ENCODE measurements at places on chromosomes 1 and 21.
A peak's percentile ranks its signal among the peaks of the same experiment; 100 is the strongest.

GRCh38 chr1:235397733-235398132 lies 30.5 kb downstream of the TBCE start:
- DNase-seq, result no peak

- no peak for DNase-seq
These were observed 274.8 kb downstream of the PTPRC start for GRCh38 chr1:198913667-198914066.

DNA sequence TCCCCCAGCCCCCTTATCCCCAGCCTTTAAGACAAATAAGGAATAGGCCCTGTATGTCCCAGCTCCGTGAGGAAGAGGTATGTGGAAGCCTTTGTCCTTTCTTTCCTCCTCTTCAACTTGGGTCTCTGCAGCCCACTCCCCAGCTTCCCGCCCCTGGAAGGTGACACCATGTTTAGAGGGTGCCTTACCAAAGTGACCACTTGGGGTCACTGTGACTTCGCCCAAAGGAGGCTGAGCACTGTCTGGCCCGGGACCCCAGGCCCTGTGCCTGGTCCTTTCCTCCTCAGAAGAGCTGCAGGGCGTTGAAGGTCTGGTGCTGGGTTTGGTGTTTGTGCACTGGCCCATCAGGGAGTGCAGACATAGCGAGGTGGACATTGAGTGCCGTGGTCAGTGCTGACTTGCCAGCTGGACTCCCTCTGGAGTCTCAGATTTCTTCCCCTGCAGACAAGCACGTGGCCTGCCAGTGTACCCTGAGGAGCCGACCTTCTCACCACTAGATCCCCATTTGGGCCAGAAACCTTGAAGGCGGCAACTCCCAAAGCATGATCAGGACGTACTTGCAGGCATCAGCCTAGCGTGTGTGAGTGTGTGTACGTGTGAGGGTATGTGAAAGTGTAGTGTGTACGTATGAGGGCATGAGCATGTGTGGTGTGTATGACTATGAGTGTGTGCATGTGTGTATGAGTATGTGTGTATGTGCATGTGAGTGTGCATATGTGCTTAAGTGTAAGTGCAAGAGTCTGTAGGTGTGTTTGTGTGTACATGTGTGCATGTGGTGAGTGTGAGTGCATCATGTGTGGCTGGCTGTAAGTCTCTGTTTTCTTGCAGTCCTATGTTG lies 181.4 kb upstream of the KIAA0040 start:
- DNase-seq, result no peak

- DNase-seq, result no peak
These were observed 18.7 kb downstream of the C1orf198 start for GRCh38 chr1:230849451-230850224.

DNA sequence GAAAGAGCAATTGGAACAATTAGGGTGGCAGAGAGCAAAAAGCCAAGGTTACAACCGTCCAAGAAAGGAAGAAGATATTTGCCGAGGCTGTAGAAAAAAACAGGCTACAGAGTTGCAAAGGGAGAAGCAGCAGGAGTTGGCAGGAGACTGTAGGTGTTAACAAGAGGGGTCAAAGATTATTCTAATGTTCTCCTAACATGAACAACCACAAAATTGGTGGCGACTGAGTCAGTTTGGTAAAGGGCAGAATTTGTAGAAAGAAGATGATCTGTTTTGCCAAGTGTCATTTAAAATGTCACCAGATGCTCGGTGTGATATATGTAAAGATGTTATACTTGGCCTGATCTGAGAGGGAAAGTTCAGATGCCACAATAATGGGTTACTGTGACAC lies 401 bp upstream of the PRUNE1 start:
- no peak for DNase-seq

DNA sequence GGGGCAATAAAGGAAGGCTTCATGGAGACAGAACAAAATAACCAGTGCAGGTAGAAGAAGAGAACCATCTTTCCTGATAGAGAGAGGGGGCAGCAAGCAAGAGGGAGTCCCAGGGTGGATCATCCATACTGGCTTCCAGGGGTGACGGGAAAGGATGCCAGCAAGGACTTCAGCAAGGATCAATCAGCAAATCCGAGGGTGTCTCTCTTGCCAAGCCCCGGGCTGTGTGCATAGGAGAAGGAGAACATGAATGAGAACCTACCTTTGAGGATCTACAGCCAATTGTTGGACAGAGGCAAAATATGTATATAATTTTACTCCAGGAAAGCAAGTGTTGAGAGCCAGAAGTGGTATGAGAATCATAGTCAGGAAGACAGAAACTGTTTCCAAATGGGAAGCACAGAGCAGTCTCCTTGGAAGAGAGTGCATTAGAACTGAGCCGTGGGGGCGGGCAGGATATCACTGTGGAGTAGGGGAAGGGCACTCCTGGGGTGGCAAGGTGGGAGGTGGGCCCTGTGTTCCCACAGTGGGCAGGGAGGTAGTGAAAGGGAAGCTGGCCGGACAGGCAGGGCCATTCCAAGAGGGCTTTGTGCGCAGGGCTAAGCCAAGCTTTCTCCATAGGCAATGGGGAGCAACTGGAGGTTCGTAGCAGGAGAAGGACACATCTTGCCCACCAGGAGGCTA lies 1.1 kb upstream of the S100A9 start:
- DNase-seq, result no peak

- DNase-seq, result no peak
These were observed 13.8 kb downstream of the PAX7 start for GRCh38 chr1:18644446-18644845.

DNA sequence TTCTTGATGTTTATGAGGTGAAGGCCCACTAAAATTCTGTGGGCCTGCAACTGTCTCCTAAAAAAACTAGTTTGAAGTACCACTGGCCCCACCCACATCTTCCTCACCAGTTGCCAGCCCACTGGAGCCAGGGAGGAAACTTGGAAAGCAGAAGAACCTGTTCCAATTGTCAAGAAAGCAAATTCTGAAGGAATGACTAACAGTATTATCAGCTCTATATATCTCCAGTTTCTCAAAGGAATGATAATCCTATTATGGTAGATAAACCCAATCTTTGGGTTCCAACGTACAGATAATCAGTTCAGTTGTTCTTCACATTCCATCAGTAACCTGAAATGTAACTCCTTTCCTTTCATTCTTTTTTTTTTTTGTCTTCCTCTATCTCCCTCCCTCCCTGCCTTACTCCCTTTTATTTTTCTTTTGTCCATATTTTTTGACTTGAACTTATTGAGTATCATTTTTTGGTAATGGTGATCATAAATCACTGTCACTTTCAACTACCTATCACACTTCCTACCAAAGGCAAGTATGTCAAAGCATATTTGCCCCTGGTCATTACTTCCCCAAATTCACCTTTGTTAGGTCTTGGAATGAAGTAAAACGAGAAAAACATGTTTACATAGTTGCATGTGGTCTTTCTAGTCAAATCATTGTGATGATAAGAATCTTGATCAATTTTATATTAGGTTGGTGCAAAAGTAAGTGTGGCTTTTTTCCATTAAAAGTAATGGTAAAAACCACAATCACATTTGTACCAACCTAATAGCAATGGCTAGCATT lies 943.4 kb downstream of the TTLL7 start:
- no peak for DNase-seq

GRCh38 chr1:182384387-182384960 lies 7.1 kb downstream of the GLUL start:
- DNase-seq, result no peak

GRCh38 chr1:58735586-58735985 lies 35.7 kb upstream of the MYSM1 start:
- DNase-seq, result no peak

- DNase-seq, result peak; percentile 60
These were observed 10.7 kb upstream of the COL16A1 start for GRCh38 chr1:31714442-31715086.

DNA sequence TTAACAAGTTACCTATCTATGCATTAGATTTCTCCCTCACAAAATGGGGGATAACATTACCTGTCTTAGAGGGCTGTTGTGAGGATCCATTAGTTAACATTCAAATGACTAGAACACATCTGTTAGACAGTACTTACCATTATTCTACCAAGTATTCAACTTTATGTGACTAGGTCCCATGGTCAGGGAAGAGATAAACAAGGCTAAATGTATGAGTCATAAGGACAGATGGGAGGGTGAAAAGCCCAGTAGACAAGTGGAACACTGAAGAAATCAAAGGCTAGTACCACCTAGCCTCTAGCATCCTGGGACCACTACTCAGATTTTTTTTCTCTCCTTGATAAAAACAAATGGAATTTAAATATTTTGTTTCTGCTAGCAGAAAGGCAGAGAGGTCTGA lies 9.0 kb upstream of the VHLL start:
- DNase-seq, result no peak

- no peak for DNase-seq
These were observed 204.7 kb downstream of the LHX8 start for GRCh38 chr1:75338616-75339483.

DNA sequence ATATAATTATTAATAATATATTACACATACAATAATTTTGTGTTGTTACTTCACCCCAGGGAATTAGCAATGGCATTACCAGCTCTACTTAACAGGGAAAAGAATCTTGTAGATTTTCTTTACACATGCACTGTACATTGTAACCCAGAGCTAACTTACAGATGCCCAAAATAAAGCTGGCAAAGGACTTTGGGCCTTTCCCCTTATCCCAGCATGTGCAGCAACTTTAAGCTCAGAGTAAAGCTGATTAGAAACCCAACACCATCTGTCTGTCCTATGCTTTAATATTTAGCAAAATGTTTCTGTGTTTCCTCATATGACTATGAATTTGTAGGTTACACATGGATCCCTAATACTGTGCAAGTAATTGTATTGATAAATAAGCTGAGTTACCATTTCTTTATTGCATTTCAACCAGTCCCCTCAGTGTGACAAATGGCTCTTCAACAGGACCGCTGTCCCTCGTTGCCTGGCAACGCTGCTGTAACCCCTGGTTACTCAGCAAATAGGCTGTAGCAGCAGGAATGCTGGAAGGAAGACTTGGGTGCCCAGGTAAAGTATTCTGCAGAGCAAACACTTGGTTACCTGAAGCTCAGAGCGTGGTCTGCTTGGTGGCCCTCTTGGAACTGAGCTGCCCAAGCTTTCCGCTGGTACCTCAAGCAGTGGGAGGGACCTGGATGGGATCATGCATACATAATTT lies at the start of gene USH2A:
Gene USH2A, minus strand, starts transcription at position 628 of the 700 bp plus-strand sequence. CDS start 1,112 bp downstream, outside the sequence.
- no peak for DNase-seq

DNA sequence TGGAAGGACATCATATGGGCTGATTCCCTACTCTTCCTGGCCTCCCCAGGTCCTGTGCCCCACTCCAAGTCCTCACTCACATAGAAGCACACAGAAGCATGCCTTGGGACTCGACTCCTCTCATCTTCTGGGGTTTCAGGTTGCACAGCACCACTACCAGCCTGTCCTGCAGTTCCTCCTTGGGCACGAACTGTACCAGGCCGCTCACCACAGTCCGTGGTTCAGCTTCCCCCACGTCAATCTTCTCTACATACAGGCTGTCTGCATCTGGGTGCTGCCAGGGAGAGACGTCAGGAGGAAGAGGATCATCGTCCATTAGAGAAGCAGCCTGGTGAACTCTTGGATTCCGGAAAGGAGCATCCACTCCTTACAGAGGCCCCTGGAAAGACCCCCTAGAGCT lies 37.2 kb downstream of the YARS1 start:
- no peak for DNase-seq

- no peak for DNase-seq
These were observed 23.7 kb downstream of the RWDD3 start for GRCh38 chr1:95257758-95258157.

DNA sequence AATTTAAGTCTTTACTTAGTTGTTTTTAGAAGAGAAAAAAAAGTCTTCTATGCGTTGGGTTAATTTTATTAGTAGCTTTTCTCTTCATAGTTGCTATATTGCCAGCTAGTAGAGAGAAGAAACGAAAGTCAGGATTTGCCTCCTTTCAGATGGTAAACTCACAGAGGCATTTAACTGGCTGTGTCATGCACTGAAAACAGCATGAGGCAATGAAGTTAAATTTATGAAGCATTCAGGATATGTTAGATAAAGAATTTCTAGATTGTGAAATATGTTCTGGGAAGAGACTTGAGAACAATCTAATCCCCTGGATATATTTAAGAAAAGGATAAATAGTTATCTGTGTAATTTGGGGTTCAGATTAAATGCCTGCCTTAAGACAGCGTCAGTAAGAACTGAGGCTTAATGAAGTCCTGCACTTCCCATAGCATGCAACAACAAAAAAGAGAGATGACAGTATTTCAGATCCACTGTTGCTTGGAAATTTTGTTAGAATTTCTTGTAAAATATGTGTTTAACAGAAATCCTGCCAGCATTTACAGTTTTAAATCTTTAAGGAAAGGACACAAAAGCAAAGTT lies 1.7 kb downstream of the ANGPTL1 start:
- no peak for DNase-seq

- DNase-seq, result no peak
These were observed 389.3 kb downstream of the CAMTA1 start for GRCh38 chr1:7174561-7174960.

GRCh38 chr1:96782856-96783255 lies 61.3 kb downstream of the PTBP2 start:
- no peak for DNase-seq

DNA sequence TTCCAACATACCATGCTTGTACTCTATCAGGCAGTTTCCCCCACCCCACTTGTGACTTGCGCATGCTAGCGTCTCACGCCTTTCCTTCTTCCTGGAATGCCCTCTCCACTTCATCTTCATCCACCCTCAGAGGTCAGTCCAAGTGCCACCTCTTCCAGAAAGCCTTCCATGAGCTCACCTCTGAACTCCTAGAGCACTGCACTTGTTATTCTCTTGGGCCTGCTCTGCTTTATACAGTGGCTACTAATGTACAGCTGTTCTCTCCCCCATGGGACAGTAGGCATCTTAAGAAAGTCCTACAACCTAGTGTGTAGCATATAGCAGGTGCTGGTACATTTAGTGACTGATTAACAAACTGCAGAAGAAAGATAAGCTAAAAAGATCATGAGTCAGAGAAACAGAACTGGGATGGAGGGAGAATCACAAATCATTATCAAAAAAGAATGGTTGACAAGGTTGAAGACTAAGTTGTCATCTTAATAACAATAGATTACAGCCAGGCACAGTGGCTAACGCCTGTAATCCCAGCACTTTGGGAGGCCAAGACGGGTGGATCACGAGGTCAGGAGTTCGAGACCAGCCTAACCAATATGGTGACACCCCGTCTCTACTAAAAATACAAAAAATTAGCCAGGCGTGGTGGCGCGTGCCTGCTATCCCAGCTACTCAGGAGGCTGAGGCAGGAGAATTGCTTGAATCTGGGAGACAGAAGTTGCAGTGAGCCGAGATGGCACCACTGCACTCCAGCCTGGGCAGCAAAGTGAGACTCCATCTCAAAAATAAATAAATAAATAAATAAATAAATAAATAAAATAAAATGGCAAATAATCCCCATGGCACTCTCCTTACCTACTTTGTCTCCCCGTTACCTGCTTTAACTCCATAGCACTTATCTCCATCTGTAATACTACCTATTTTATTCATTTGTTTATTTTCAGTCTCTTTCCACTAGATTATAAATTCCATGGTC lies 16.3 kb upstream of the TSPAN1 start:
- DNase-seq, result no peak

DNA sequence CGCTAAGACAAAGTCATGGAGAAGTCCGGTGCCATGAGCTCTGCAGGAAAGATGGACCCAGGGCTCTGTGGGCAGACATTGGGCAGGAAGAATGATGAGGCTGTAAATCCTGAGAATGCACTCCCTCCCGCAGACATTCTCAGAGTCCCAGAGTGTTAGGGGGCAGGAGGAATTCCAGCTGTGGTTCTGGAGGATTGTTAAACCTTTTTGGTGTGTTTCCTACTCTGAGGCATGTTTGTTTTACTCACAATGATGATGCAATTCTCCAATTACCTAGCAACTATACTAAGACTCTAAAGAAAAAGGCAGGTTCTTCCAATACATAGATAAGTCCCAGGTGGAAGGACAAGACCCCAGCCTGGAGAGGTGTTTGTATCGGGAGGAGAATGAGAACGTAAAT lies 2.8 kb upstream of the CAPN9 start:
- no peak for DNase-seq

- DNase-seq, result no peak
These were observed 87.1 kb downstream of the FGGY start for GRCh38 chr1:59383963-59384362.

Measured in CD4-positive, alpha-beta T cell treated with Interleukin-17A for 4 hours (primary cell).